ENCODE measurements at places on chromosomes 12 and 14. TPM values are rescaled to one million over a fixed set of nuclear protein-coding genes. Genes with fewer than 3 reads are reported as not detected.

CTSG gene
- not detected for total RNA-seq

DAO gene
- not detected for total RNA-seq

BCAT1 gene
- 107 TPM for total RNA-seq

TMEM19 gene
- total RNA-seq: 54.4 TPM

RPAP3 gene
- 25.7 TPM for total RNA-seq

CLEC4C gene
- total RNA-seq: not detected

KRT79 gene
- total RNA-seq: 1.1 TPM

DNA sequence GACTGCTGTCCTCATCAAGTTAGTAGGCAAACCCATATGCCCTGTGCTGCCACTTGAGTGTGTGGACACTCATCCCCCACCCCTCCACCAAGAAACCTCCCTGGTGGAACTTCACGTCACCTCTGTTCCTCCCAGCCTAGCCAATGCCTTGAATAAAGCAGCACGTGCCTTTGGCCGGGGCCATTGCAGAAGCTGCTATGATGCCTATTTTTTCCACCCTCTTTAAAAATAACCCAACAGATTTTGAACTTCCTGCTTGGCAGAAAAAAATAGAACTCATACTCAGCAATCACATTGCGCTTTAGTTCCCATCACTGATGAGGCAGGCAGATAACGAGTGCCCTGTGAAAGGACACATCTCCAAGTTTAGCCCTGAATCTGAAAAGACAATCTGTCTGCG is 23.1 kb upstream of the PWP1 start:
- no peak for DNase-seq

DNA sequence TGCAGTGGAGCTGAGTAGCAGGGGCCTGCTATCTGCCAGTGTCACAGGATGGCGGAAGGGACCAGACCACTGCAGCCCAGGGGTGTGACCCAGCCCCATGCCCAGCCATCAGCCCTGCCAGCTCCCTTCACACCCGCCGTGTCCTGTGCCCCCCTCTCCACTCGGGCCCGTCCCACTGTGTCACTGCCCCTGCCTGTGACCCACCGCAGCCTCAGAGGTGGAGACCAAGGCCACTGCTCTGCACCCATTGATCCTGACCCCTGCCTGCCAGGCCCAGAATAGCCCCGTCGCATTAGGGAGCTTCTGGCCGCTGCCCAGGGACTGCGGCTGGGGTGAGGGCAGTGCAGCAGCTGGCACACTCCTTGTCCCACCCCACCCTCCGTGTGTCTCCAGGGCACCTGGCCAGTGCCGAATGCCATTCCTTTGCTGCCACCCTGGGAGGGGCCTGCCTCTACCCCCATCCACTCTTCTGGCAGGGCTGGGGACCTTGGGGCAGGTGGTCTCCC is 2.1 kb upstream of the CRIP2 start:
- no peak for DNase-seq

DNA sequence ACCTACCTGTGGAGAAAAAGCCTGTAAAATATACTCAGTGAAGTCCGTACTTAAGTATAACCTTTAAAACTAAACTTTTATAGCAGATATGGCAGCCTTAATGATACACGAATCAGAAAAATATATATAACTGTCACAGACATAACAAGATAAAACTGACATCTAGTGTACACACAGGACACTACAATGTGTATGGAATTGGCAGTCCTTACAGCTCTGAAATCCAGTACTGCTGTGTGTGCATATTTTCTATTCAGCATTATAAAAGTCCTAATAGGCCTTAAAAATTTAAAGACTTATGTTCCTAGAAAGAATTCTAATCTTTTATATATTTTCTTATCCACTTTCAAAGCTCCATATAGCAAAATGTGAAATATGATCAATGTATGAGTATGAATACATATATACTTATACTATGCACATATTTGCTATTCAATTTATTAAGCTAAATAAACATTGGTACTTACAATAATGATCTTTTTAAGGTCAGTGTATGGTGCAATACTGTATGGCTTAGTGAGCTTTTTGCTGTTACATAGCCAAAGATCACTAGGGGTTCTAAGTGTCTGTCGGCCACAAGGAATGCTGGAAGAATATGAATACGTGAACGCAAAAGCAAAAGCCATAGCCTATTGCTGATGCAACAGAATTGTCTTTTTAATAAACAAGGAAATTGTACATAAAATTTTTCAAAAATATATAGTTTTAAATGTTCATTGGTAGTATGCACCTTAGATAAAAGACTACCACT is 69.2 kb downstream of the C2CD5 start:
- DNase-seq: no peak

DNA sequence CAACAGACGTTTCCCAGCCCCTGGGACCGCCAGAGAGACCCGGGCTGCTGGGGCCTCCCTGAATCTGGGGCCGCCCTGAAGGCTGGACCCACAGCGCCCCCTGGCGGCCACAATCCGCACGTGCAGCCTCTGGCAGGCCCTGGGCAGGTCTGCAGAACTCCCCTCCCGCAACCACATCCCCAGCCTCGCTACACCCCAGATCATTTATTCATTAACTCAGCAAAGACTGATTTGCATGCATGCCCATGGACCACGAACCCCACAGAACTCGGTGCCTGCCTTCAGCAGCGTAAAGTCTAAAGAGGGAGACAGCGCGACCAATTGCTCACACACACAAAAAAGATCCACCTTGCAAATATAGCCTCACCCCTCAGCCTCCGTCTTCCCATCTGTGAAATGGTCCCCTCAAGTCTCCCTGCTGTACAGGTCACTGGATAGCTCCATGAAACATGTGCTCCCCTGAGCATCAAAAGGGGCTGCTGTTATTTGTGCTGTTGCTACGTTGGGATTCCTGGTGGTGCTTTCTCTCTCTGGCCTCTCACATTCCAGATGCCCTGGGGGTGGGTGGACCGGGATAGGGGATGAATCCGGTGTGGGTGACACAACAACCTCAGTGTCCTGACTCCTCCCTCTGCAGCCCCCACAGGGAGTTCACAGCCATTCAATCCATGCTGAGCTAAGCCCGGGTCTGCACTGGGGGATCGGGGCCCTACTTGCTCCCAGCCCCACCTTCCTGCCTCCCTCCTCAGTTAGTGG is 96.4 kb downstream of the SCARB1 start:
- DNase-seq: peak; percentile 87

DNA sequence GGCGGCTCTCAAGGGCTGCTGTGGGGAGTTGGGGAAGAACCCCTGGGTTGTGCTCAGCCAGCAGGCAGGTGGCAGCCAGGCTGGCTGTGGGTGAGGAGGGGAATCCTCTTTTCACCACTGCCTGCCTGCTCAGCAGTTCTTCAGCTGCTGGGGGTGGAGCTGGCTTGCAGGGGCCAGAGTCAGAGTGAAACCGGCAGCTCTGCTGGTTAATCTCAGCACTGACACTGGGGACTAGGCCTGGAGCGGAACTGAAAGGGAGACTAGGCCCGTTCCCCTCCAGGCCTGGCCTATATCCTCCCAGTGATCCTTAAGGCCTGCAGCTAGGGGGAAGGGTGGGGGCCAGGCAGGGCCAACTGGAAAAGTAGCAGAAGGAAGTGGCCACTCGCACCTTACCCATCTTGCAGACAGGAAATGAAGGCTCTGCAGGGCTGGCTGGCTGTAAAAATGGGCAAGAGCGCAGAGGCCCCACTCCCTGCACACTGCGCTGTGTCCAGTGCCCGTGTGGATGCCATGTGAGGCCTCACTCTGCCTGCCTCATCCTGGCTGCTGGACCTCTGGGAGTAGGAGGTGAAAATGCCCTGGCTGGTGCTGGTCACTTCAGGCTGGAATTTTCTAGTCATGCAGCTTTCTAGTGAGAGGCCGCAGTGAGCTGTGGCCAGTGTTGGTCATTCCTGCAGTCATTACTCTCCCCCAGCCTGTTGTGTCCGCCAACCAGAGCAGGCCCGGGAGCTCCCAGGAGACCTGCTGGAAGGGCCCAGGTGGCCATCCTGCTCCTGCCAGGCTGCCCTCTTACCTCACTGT is 39.4 kb downstream of the SH2B3 start:
- no peak for DNase-seq

DNA sequence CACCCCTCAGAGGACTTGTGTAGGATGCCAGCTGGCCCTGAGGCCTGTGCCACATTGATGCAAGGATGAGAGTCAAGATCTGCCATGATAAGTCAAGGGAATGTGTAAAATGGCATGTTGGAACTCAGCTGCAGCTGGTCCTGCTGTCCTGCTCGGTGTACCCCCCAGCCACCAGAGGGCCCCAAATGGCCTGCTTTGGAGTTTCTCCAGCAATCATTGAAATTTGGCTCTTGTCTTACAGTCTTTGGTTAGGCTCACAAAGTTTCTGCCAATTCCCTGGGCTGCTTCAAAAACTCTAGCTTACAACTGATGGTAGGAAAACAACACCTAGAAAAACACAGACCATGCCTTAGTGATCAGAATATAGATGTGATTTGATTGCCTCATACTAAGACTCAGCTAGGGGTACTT is 76.8 kb downstream of the HSD17B6 start:
- no peak for DNase-seq

DNA sequence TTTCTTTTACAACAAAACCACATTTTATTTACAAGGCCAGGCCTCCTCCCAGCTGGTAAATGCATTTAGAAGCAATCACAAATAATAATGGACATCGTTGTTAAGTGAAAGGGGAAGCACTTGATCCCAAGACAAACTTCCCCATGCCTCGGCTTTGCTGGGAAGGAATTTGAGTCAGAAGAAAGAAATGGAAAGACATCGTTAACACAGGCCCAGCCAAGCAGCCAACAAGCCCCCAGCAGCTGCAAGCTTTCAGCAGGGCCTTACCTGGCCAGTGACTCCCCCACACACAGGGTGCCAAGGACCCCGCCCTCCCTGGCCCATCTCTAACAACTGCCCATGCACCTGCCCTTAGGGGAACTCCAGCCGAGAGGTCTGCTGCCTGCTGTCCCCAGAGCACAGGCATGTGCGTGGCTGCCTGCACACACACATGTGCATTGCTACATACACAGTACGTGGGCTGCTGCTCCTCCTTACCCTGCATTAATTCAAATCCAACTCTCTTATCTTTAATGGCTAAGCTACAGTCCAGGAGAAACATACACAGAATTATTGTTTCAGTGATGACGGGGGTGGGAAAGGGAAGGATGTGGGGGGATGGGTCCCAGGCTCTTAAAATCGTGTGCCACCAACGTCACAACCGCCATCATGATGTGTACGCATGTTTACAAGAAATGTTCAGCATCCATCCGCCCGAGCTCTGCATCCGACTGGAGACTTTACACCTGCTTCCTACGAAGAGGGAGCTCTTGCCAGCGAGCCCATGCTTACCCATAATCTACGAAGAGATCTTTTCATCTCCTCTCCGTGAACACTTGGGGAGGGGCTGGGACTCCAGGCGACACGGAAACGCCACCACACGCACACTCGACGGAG is 9.8 kb downstream of the BCL11B start:
- no peak for DNase-seq

DNA sequence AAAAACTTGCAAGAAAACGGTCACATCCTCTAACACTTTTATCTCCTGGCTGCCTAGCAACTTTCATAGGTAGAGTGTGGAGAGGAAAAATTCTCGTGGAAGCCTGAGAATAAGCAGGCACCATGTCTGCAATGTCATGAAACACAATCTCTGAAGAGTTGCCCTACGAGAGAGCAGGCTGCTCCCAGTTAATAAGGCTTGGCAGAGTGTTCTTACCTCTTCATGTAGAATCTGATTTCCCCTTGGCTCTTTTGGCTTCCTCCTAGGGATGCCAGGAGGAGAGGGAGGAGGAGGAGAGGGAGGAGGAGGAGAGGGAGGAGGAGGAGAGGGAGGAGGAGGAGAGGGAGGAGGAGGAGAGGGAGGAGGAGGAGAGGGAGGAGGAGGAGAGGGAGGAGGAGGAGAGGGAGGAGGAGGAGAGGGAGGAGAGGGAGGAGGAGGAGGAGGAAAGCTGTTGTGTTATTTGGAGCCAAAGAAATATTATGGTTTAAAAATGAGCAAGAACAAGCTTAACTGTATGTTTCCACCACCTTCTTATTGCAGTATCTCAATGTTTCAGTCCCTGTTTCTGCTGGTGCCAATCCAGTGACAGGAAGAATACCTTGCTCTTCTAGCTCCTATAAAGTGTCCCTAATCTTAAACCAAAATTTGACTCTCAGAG is 52.9 kb downstream of the EGLN3 start:
- DNase-seq: no peak

DNA sequence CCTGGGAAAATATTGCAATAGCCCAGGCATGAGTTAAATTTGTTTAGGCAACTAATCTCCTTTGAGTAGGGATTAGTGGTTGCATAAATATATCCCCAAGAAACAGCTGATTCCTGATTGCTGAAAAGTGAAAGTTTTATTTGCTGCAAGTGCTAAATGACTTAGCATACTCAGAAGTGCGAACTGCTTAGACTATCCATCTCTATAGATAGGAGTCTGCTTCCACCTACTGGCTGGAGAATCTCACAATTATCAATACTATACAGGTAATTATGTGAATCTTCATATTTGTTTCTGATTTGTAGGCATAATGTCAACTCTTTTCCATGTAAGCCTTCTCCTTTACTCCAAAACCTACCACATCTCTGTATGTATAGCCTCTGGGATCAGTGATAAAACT is 12.0 kb upstream of the SLCO1B3 start:
- DNase-seq: no peak

GRCh38 chr12:7090222-7090998 is 1.8 kb downstream of the C1R start:
- no peak for DNase-seq

- DNase-seq: no peak
Measured at GRCh38 chr12:107306141-107306659, 212.9 kb upstream of the CRY1 start.

DNA sequence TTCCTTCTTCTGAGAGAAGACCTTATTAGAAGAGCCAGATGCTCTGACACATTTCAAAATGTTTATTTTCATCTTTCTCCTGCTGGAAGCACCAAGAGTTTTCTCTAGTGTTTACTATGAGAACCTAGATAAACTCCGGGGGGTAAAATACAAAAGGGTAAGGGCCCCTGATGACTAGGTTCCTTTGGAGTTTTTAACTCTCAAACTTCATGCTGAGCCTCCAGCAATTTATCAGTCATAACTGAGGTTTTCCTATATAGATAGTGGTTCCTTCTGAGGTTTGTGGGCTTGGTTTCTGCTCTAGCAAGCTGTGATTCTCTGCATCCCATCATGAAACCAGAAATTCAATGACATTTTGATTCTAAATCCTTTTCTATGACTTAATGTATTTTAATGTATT is 210.9 kb downstream of the LRFN5 start:
- DNase-seq: no peak

DNA sequence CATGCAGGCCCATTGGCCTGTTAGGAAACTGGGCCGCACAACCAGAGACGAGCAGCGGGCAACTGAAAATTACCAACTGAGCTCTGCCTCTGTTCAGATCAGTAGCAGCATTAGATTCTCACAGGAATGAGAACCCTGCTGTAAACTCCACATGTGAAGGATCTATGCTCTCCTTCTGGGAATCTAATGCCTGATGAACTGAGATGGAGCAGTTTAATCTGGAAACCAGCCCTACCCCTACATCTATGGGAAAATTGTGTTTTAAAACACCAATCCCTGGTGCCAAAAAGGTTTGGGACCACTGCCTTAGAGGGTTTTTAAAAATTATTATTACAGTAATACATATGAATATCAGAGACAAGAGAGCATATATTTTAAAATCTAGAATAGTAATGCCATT is 1144.5 kb downstream of the FSCB start:
- no peak for DNase-seq

Measured in SJSA1 (cell line).